Suprapubic skin (tissue), 4 donors: ENCODE measurements at places on chromosomes 3 and 15. TPM values are rescaled to one million over a fixed set of nuclear protein-coding genes. Genes with fewer than 3 reads are reported as not detected.

DNA sequence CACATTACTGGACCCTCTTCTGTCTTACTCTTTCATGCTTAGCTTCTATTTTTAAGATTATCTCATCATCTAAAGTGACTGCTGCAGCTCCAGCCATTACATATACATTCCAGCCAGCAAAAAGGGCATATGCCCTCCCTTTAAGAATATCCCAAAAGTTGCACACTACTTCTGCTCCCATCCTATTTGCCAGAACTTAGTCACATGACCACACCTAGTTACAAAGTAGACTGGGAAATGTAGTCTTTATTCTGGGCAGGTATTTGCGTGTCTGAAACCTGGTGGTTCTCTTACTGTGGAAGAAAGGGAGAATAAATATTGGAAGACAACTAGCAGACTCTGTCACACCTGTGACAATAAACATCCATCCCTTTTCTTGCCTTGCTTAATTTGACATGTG, 341.6 kb upstream of the NR2E3 start:
- no peak for DNase-seq

DNA sequence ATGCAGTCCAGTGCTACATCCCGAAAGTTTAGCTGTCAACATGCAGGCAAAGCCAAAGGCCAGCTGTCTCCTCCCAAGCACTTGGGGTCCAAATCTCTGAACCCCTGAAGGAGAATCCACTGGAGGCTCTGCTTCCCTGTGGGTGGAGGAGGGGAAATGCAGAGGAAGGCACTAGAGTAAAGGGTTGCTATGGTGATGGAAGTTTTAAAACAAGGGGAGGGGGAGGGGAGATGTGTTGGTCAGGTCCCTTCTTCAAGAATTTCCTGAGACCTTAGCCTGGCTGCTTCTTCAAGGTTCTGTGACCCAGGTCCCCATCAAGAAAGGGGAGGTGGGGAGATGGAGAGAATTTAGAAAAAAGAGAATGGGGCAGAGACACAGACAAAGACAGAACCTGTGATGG, 2.3 kb downstream of the CAMKV start:
- no peak for DNase-seq

GRCh38 chr3:166955201-166955939, 424.7 kb downstream of the ZBBX start:
- no peak for DNase-seq

DNA sequence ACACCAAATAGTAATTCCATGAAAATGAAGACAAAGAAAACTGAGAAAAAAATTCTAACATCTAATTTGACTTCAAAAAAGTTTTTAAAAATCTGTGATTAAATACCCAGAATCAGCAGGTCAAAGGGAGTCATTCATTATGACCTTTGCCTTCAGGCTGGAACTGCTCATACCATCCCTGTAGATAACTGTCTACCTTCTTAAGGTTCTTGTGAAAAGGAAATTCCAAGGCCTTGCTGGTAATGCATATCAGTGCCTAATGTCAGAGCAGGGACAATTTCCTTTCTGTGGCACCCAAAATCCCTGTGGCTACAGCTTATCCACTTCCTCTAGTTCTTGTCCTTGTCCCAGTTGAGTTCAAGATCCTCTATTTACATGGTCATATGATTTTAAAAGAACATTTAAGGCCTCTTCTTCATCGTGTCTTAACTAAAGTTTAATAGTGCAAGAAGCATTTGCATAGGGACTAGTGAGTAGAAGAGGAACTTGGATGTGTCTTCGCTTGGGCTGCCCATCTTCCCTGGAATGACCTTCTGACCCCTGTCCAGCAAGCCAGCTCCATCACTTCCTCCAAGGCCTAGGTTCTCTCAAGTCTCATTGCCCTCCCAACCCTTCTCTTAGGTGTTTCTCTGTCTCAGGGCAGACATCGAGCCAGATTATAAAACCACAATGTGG, 8.7 kb upstream of the PLCL2 start:
- DNase-seq: no peak

DNA sequence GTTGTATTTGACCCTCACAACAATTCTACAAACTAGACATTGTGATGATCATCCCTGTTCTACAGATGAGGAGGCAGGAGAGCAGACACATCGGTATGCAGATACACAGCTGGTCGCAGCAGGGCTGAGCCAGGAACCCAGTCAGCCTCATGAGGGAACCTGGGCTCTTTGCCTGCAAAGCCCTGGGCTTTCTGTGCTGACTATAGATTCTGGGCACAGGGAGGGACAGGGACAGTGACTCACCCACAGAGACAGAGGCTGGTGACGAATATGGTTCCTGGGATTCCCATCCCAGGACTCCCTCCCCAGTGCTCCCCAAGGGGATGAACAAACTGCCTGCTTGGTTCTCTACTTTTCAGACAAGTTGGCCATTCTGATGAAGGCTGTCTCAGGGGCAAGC, 3.8 kb upstream of the CAMP start:
- DNase-seq: no peak

DNA sequence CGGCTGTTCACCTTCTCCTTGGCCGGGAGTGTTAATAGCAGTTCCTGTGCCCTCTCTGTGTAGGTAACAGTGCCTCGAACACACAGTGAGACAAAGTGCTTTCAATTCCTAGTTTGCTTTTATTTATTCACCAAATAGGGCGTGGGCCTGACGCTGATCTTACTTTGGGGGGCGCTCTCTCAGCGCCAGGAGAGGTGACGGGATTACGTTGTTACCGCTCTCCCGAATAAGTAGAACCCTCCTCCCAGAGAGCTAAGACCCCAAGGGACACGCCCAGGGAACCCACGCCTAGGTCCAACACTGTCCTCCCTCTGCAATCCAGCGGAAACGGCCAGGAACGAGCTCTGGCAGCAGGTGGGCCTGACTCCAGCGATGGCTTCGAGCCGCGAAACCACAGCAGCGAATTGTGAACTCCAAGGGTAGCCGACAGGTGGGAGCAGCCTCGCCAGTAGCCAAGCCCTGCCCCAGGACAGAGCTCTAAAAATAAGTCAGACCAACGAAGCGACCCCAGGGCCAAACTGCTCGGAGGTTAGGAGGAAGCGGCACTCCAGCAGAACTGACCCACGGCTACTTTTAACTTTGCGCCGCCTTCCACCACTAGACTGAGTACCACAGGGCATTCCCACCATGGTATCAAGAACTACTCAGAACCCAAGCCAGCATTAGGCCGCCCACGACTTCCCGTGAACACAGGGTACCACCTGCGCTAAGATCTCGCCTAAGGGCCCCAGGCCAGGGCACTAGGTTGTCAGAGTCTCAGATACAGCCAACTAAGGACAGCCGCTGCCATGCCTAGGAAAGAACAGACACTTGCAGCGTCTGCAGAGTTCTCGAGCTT, 1.6 kb upstream of the SIN3A start:
- DNase-seq: peak; percentile 83

GRCh38 chr3:23199649-23200048, 3.5 kb upstream of the UBE2E2 start:
- DNase-seq: no peak

CMTM8 gene
- 11.8 TPM for total RNA-seq

FMN1 gene
- 19.8 TPM for total RNA-seq

CHRD gene
- 1.1 TPM for total RNA-seq
